ENCODE measurements at places on chromosomes 13 and 19.

GRCh38 chr13:97002581-97002980 lies 8.3 kb upstream of the OXGR1 start:
- no peak for DNase-seq

DNA sequence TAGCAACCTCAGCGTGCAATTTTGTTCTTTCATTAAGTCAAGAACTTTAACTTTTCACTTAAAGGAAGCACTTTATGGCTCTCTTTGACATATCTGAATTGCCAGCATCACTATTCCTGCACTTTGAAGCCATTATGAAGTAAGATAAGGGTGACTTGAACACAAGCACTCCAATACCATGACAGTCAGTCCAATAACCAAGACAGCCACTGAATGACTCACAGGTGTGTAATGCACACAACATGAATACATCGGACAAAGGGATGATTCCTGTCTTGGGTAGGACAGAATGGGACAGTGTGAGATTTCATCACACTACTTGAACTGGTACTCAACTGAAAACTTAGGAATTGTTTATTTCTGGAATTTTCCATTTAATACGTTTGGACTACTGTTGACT lies 233.7 kb upstream of the IPO5 start:
- no peak for DNase-seq

DNA sequence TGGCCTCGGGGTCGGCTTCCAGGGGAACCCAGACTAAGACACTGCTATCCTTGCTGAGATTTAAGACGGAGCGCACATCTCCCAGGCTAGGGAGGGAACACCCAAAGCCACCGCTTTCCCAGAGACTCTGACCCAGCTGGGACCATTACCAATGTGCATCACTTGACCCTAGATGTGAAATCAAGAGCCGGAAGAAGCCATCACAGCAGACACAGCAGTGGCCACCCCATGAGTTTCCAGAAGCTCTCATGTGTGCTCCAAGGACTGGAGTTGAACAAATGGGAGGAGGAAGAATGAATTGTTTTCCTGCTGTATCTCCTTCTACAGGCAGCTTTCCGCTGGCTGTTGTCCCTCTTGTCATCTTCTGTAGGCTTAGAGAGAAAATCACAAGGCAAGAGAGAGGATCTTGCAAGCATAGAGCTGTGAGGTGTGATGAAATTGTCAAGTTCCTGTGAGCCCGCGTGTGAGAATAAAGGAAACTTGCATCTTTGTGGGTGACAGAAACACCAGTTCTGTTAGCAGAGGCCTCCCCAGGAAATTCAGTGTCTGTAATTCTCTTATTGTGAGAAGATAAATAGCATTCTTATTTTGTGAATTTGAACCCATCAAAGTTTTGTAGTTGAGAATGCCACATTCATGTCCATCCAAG lies 711.8 kb downstream of the UQCRFS1 start:
- DNase-seq = no peak

- no peak for DNase-seq
Measured at GRCh38 chr13:91369441-91369831, 21.9 kb downstream of the MIR17HG start.

- no peak for DNase-seq
Measured at GRCh38 chr13:77338961-77339401, 12.1 kb upstream of the MYCBP2 start.

- DNase-seq = no peak
Measured at GRCh38 chr13:33018886-33019285, 2.7 kb downstream of the KL start.
